Hematopoietic multipotent progenitor cell (in vitro differentiated cells): ENCODE measurements at places on chromosomes 2 and 18.

- DNase-seq, result no peak
These were observed 513.9 kb upstream of the NETO1 start for GRCh38 chr18:73381699-73382036.

GRCh38 chr18:26357960-26358359, 131.7 kb downstream of the TAF4B start:
- DNase-seq, result no peak

- no peak for DNase-seq
These were observed 603.7 kb upstream of the ZEB2 start for GRCh38 chr2:145123606-145124005.

- no peak for DNase-seq
These were observed 327.0 kb upstream of the ZC3H15 start for GRCh38 chr2:186159101-186159500.

GRCh38 chr18:73944715-73945114, 202.9 kb downstream of the FBXO15 start:
- DNase-seq, result no peak

- DNase-seq, result no peak
These were observed 48.4 kb downstream of the NPPC start for GRCh38 chr2:231877533-231878456.

DNA sequence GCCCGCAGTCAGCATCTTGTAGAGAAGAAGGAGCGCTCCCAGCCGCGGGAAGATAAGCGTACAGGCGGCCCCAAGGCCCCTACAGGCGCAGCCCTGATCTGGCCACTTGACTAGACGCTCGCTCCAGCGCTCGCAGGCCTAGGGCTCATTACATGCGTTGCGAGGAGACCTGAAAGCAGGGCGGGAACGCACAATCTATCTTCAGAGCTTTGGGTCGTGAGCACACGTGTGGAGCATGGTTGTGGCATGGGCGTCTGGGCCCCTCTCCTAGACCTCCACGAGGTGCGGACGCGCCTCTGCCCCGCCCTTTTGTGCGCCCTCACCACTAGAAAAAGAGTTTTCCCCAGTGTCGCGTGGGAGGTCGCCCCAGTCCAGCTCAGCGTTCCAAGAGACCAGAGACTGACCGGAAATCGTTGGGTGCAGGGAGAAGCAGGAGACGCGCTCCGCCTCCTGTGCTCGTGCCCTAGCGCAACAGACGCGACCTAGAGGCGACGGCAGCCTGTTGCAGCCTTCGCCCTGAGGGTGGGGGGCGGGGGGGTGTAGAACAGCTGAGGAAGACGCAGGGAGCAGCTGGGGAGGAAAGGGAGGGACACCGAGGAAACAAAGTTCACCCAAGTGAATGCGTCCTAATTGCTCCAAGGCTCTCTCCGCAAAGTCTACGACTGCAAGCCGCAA, 12.6 kb downstream of the NR4A2 start:
- peak; percentile 32 for DNase-seq

- no peak for DNase-seq
These were observed 38.2 kb upstream of the CYP1B1 start for GRCh38 chr2:38113981-38114708.

- no peak for DNase-seq
These were observed 91.5 kb downstream of the PID1 start for GRCh38 chr2:229179628-229180027.

- DNase-seq, result no peak
These were observed 320.0 kb downstream of the NCKAP5 start for GRCh38 chr2:133248264-133248663.

GRCh38 chr2:73418343-73418742, 32.7 kb downstream of the ALMS1 start:
- no peak for DNase-seq

DNA sequence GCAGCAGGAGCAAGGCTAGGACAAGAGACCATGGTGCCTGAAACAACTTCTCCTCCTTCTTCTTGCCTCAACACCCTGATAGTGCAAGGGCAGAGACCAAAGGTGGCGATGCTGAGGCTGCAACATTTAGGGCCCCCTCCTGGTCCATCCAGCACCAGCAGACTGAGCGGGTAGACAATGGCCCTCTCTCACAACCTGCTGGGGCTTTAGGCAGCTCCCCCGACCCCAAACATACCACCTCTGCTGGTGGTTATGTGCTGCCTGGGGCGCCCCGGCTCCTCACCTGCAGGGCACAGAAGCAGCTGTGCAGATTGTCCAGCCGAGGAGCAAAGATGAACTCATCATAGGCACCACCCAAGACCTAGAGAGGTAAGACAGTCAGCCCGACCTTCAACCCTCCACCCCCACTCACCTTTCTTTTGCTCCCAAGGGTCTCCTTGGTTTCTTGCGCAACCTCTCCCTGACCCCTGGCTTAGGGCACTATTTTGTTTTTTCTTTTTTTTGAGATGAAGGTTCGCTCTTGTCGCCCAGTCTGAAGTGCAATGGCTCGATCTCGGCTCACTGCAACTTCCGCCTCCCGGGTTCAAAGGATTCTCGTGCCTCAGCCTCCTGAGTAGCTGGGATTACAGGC, 3.5 kb downstream of the DNPEP start:
- no peak for DNase-seq

DNA sequence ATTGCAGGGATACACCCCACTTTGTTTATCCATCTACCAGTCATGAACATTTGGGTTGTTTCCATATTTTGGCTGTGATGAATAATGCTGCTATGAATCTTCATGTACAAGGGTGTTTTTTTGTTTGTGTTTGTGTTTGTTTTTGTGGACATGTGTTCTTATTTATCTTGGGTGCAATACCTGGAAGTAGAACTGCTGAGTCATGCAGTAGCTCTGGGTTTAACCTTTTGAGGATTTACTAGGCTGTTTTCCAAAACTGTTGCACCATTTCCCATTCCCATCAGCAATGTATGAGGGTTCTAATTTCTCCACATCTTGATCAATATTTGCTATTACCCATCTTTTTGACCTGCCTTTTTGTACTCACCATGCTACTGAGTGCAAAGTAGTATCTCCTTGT, 140.0 kb upstream of the CYP1B1 start:
- no peak for DNase-seq

DNA sequence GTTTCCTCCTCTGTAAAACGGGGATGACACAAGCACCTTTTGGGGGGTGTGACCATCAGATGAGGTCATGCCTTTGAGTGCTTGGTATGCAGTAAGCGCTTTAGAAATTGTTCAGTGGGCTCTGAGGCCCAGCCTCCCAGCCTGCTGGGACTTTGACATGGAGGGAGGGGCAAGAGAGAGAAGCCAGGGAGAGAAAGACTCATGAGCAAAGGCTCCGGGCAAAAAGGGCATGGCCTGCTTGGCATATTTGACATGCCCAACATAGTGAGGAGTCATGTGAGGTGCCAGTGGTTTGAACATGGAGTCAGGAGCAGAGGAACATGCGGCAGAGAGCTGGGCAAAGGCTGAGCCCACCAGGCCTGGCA, 14.0 kb downstream of the TNS1 start:
- no peak for DNase-seq

DNA sequence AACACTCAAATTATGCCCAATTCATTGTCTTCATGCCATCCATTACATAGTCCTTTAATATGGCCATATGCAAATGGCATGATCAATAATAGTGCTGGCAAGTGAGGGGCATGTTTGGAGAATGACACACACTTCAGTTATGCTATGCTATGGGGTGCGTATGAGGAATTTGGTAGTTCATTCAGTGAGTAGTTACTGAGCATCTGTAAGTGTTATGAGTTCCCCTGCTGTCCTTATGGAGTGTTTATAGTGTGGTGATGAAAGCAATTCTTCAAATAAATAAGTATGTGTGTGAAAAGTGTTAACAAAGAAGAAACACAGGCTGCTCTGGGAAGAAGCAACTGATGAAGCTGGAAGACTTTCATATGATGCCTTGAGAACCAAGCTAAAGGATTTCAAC, 383.7 kb upstream of the SLC14A2 start:
- no peak for DNase-seq

- no peak for DNase-seq
These were observed 15.0 kb downstream of the GEN1 start for GRCh38 chr2:17768894-17769293.

- no peak for DNase-seq
These were observed 74.1 kb upstream of the DSEL start for GRCh38 chr18:67590571-67591141.

DNA sequence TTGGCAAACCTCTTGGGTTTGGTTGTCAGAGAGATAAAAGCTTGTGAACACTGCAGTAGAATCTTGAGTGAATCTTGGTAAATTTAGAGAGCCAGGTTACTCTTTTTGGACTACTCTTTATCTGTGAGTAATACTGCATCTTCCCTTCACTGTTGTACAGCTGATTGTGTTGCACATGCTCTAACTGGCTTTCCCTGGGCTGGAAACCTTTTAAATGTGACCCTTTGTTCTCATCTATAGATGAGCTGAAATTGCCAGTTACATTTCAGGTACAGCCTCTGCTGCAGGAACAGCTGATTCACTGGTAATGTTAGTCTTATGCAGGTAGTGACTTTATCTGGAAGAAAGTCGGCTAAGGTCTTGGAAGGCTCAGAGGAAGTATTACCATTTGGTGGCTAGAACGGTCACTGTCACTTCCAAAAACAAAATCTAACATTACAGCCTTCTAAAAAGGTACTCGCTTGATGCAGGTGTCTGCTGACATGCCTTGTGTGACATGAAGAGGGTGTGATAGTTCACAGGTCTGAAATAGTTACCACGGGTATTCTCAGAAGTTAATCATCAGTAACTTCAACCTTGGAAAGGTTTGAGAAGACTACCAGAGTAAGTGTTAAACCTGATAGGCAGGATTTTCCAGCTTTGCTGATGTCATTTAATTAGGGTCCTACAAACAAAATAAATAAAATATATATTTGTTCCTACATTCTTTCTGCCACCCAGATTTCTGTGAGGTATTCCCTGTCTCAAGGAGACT, 851.1 kb downstream of the SLC4A3 start:
- DNase-seq, result no peak

DNA sequence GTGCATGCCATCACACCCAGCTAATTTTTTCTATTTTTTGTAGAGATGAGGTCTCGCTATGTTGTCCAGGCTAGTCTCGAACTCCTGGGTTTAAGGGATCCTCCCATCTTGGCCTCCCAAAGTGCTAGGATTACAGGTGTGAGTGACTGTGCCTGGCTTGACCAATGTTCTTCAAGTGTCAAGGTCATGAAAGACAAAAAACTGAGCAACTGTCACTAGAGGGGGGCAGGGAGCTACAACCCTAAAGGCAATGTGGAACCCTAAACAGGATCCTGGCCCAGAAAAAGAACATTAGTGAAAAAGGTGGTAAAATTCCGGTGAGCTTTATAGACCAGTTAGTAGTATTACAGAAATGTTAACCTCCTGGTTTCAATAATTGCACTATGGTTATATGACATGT, 7.3 kb downstream of the MYO5B start:
- DNase-seq, result no peak

GRCh38 chr2:25699216-25699615, 25.8 kb upstream of the DTNB start:
- DNase-seq, result no peak

DNA sequence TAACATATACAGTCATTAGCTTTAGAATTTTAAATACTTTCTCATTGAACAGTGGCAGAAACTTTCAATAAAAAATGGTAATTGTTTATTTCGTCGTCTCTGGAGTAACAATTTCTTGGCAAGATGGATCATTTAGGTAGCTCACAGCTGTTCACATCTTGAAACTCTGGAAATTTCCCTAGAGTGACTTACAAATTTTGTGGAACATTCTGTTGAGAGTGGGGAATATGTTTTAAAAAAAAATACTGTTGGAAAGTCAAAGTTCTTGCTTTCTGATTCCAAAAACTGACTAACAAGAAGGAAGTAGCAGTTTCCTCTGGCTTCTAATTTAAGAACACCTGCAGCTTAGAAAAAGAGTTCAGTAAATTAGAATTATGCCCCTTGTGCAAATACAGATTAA, 11.2 kb upstream of the CALCRL start:
- DNase-seq, result no peak

DNA sequence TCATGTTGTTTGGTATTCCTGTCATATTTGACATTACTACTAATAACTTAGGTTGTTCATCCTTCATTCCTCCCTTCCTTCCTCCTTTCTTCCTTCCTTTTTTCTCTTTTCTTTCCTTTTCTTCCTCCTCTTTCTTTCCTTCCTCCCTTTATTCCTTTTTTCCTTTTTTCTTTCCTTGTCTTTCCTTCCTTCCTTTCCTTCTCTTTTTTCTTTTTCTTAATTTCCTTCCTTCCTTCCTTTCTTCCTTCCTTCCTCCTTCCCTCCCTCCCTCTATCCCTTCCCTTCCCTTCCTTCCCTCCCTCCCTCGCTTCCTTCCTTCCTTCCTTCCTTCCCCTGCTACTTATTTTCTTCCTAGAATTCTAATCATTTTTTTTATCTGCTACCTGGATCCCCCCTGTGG, 66.1 kb downstream of the CTNNA2 start:
- no peak for DNase-seq

- no peak for DNase-seq
These were observed 17.1 kb upstream of the NT5DC4 start for GRCh38 chr2:112703684-112704083.

GRCh38 chr2:241063587-241063986, 38.5 kb downstream of the MTERF4 start:
- peak; percentile 13 for DNase-seq

DNA sequence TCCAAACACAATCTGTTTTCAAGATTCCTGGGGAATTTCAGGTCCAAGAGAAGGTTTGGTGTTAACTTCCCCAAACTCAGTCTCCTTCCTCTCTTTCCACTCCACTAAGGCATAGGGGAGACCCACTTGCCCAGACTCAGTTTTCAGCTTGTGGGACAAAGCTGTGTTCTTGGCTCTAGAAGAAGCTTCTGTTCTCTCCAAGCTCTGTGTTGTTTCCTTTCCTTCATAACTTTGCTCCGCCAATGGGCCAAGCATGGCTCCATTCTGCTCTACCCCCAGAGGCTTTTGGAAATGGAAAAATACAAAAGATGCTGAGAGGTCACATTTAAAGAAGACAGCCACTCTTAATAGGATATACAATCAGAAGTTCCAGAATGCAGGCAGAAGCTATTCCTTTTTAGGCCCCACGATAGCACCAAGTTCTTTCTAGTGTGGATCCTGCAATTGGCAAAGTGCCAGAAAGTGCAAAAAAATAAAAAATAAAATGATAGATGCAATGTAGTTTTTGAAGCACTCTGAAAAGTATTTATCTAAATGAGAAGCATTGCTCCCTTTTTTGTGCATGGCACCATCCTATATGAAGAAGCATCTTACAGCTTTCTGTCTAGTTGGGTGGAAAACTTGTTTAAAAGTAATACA, 510.1 kb downstream of the TXNL1 start:
- no peak for DNase-seq

GRCh38 chr2:129490641-129491040, 488.8 kb upstream of the RAB6C start:
- no peak for DNase-seq

DNA sequence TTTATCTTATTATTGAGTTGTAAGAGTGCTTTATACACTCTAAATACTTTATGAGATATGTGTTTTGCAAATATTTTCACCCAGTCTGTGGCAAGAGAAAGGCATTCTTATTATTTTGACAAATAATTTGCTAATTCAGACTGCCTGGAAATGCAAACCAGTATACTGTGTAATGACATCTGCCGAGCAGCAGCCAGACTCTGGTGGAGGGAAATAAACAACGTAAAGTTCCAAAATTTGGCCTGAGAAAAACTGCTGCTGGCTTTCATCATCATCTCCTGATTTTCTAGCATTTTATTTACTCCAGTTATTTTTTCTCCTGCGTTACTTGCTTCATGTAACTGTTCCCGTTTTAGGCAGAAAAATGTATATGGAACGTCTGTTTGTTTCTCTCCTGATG, 161.6 kb downstream of the RNF152 start:
- DNase-seq, result no peak

GRCh38 chr2:85307527-85307897, 20.3 kb downstream of the TGOLN2 start:
- DNase-seq, result no peak
